ENCODE measurements at places on chromosomes 7 and 10.

GRCh38 chr10:47048526-47048905 is 137.3 kb downstream of the PTPN20 start:
- no peak for DNase-seq

- DNase-seq = peak; percentile 45
Observed at GRCh38 chr7:149720372-149721083, 52.9 kb downstream of the ZNF467 start.

GRCh38 chr7:34074421-34074820 is 169.1 kb downstream of the BMPER start:
- DNase-seq = no peak

- DNase-seq = peak; percentile 15
Observed at GRCh38 chr7:13181216-13181615, 493.8 kb downstream of the ARL4A start.

DNA sequence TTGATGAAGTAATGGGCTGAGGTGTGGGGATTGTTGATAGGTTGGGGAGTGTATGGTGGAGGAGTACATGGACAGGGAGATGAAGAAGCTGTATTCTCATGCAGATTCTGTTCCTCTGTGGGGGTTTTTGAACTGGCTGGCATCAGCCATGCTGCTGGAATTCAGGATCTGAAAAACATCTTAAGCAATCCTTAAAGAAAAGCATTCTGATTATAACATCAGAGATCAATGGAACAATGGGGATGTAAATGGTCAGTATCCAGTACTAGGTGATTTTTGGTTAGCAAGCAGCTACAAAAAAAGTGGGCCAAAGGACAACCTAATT is 247.5 kb upstream of the GALNT17 start:
- no peak for DNase-seq

- DNase-seq = no peak
Observed at GRCh38 chr10:84263716-84264115, 18.9 kb downstream of the RGR start.

DNA sequence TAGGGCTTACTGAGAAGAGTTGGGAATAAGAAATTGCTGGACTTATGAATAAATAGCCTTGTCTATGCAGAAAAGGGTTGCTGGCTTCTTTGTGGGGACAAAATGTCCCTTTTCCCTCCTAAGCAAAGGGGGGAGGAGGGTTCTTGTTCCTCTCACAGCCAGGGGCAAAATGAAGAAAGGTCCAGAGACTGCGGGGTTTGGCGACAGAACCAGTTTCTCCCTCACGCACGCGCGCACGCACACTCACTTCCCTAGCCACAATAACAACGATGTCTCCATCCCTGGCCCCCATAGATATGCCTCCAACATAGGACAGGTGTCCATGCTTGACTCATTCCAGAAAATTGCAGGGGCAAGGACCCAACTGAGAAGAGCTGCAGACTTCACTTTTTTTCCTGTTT is 3.3 kb downstream of the ZMIZ1 start:
- DNase-seq = no peak

- no peak for DNase-seq
Observed at GRCh38 chr10:131206111-131206995, 105.2 kb downstream of the TCERG1L start.

- no peak for DNase-seq
Observed at GRCh38 chr7:134329614-134330346, 13.1 kb upstream of the SLC35B4 start.

GRCh38 chr10:62814756-62815380 is 1.3 kb downstream of the EGR2 start:
- DNase-seq = no peak

DNA sequence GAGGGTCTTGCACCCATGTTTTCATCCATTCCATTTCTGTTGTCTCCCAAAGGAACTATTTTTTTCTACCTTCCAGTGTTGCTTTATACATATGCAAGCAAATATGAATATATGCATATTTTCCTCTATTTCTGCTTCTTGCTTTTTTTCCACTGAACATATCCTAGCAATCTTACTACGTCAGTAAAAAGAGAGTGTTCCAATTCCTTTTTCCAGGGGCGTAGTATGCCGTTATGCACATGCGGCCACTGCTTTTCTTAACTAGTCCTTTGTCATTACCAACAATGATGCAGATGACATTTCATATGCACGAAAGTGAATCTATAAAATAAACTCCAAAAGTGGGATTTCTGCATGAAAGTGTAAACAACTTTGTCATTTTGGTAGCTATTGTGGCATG is 40.2 kb upstream of the FRMD4A start:
- DNase-seq = no peak

DNA sequence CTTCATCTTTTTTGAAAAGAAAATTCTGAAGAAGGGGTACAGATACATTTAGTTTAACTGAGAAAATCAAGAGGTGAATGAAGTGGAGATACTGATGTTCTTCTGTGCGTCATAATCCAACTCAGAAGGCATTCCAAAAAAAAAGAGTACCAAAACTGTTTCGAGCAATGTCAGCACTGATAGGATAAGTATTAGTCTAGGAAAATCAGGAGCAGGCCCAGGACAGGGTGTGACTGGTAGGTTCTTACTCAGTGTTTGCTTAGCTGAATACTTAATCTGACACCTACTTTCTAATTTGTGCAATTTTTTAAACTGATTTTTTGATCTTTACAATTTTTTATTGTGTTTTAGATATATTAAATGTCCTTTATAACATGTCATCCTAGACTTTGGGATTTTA is 4.3 kb downstream of the BZW2 start:
- DNase-seq = no peak

DNA sequence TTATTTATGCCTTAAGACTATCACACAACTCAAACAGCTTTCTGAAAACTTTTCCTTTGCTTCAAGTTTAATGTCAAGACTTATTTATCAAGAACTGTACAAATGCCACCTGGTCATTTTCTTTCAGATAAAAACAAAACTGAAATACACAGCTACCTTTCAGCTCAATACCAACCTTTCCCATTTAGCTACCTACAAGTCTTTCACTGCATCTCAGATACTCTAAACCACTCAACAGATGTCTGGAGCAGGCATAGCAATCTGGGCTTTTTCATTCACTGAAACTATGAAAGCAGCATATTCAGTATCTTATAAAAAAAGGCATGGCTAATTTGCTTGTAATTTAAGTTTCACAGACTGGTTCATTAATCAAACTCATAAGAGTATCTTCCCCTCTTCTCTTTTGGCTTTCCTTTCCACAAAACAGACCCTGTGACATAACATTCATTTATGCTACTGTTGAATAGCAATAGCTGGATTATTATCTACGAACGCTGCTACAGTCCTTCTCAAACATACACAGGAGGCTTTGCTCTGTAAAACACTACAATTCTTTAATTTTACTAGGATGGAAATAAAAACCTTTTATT is 8.2 kb downstream of the TRA2A start:
- DNase-seq = no peak

DNA sequence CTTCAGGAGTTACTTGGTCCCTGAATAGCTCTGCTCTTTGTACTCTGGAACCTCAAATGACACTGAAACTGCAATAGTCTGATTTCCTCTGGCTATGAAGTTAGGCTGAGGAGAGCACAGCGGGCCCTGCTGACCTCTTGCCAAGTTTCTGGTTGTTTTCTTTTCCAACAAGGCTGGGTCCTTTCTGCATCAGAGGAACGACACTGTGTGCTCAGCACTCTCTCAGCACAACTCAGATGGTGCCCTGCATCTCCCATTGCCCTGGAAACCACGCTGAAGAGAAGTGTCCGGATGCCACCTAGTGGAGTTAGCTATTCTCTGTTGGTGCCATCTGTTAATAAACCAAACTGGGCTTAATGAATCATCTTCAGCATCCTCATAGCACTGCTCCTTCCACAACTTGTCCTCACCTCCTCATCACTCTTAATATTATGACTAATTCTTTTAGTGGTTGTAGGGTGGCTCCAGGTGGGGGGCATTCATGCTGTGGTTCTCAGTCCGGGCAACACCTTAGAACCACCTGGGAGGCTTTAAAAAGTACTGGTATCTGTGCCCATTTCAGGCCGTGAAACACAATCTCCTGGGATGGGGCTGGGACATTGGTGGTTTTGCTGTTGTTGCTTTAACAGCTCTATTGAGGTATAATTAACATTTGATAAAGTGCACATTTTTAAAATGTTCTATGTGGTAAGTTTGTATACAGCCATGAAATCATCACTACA is 8.2 kb upstream of the EFCAB10 start:
- DNase-seq = peak; percentile 83

DNA sequence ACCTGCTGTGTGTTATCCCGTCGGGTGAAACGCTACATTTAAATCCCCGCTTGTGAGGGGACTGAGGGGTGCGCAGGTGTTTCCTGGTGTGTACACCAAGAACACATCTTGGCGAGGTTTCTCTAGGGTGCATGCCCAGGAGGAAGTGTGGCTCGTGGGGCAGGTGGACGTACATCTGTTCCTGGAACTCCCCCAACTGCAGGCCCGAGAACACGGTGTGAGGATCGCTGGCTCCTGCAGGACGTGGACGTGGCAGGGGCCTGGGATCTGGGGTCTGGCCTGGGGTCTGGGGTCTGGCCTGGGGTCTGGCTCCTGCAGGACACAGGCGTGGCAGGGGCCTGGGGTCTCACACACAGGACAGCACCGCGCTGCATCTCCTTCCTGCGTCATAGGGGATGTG is 10.1 kb downstream of the KNDC1 start:
- no peak for DNase-seq

- DNase-seq = no peak
Observed at GRCh38 chr7:149569726-149570422, 72.3 kb upstream of the ZNF746 start.

GRCh38 chr7:6385110-6385781 is 62.5 kb downstream of the DAGLB start:
- no peak for DNase-seq

- DNase-seq = no peak
Observed at GRCh38 chr10:104835422-104835821, 194.3 kb downstream of the SORCS3 start.

- DNase-seq = no peak
Observed at GRCh38 chr7:116041615-116042014, 11.1 kb upstream of the TFEC start.

- DNase-seq = no peak
Observed at GRCh38 chr10:4678951-4679671, 146.9 kb upstream of the AKR1E2 start.

GRCh38 chr10:118926903-118927302 is 102.6 kb upstream of the NANOS1 start:
- no peak for DNase-seq

DNA sequence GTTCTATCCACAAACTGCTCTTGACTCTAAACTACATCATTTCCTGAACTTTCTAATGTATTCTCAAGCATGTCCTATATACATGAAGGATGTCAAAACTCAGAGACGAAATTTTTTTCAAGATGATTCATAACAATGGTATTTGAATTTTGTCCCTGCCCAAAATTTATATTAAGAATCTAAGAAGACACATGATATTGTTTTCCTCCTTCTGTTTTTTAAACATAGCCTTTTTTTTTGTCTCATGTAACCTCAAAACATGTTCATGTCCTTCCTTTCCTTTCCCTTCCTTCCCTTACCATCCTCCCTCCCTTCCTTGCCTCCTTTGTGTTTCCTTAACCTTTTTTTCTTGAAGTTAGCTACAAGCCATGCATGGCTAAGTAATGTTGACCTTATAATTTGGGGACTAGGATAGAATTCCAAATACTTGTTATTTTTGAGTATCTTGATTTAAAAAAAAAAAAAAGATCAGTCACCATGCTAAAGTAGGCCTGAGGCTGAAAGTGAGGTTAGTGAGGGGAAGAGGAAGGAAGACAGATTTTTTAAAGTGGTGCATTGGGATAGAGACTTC is 163.0 kb downstream of the SUGCT start:
- DNase-seq = no peak

- DNase-seq = no peak
Observed at GRCh38 chr7:46537191-46537905, 616.3 kb upstream of the IGFBP3 start.

DNA sequence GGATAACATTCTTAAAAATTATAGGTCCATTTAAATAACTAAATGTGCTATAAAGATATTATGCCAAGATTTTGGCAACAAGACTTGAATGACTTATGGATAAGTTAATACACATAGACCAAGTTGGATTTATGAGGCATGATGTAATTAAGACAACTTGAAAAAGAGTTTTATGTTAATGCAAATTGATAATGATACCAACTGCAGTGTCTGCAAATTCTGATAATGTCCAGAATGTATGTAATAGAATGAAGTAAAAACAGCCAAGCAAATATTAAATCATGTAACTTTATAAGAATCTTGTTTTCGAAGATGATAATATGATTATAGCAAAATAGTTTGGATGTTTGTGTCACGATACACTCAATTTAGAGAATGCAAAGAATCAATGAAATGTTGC is 868.3 kb downstream of the DNAJB9 start:
- DNase-seq = no peak

DNA sequence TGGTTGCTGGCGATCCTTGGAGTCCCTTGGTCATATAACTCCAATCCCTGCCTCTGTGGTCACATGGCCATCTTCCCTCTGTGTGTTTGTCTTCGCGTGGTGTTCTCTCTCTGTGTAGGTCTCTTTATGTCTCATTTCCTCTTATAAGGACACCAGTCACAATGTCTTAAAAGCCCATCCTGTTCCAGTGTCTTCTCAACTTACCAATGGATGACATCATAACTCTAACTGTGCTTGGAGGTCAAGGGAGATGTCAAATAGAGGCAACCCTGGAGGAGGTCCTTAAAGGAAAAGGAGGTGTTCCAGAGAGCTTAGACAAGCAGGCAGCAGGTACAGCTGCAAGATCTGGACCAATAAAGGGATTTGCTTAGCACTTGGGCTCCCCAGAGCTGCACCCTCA is 143.0 kb downstream of the BUB3 start:
- no peak for DNase-seq

DNA sequence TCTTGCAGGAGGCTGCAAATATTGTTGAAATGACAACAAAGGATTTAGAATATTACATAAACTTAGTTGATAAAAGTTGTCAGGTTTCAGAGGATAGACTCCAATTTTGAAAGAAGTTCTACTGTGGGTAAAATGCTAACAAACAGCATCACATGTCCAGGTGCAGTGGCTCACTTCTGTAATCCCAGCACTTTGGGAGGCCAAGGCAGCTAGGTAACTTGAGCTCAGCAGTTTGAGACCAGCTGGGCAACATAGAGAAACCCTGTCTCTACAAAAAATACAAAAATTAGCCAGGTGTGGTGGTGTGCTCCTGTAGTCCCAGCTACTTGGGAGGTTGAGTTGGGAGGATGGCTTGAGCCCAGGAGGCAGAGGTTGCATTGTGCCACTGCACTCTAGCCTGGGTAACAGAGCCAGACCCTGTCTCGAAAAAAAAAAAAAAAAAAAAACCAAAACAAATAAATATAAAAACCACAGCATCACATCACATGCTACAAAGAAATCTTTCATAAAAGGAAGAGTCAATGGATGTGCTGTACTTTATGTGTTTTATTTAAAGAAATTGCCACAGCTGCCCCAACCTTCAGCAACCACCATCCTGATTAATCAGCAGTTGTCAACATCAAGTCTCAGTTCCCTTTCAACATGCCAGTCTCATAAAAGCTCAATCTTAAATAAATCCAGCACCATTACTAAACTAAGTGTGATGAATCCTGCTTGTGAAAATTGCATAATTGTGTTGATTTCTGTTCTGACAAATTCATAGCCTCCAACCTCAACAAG is 83.2 kb upstream of the MBL2 start:
- DNase-seq = no peak

GRCh38 chr7:78002021-78002420 is 203.4 kb downstream of the PHTF2 start:
- no peak for DNase-seq

Data from NCI-H1694 (cell line).